ENCODE measurements at places on chromosomes 11 and 22.

DNA sequence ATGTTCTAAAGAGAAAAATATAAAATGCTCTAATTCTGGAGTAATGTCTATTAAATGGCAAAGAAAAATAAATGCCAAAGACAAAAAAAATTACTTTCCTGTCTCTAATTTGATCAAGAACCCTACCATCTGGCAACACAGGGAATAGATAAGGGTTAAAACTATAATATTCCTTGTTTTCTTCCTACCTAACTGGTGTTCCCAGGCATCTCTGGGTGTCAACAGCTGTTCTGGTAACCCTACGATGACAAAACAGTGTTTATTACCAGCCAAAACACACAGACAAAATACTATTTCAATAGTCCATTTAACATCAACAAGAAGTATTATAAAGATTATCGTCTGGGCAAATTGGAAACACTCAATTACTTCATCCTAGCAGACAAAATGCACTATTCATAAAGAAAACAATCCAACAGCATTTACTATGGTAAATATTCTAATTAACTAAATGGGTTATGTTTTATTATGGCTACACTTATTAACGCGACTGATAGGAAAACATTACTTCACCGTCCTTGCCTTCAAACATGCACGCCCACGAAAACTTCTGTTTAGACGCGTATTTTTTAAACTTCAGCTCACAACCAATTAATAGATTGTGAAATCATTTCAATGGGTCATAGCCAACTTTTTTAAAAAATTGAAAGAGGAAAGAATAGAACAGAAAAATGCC is 50.6 kb downstream of the LGR4 start:
- peak; percentile 23 for DNase-seq

GRCh38 chr11:5923794-5924193 is 18.3 kb upstream of the OR56A3 start:
- DNase-seq, result no peak

GRCh38 chr11:121930004-121930965 is 185.7 kb downstream of the BLID start:
- DNase-seq, result no peak

DNA sequence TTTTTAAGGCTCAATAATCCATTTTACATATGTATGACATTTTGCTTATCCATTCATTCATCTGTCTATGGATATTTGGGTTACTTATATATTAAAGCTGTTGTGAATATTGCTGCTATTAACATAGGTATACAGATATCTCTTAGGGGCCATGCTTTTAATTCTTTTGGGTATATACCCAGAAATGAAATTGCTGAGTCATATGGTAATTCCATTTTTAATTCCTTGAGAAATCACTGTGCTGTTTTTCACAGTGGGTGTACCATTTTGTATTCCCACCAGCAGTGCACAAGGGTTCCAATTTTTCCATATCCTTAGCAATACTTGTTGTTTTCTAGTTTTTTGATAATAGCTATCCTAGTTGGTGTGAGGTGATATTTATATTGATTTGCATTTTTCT is 19.0 kb downstream of the PRMT3 start:
- no peak for DNase-seq

GRCh38 chr11:17273668-17274282 is 2.8 kb upstream of the NUCB2 start:
- DNase-seq, result no peak

DNA sequence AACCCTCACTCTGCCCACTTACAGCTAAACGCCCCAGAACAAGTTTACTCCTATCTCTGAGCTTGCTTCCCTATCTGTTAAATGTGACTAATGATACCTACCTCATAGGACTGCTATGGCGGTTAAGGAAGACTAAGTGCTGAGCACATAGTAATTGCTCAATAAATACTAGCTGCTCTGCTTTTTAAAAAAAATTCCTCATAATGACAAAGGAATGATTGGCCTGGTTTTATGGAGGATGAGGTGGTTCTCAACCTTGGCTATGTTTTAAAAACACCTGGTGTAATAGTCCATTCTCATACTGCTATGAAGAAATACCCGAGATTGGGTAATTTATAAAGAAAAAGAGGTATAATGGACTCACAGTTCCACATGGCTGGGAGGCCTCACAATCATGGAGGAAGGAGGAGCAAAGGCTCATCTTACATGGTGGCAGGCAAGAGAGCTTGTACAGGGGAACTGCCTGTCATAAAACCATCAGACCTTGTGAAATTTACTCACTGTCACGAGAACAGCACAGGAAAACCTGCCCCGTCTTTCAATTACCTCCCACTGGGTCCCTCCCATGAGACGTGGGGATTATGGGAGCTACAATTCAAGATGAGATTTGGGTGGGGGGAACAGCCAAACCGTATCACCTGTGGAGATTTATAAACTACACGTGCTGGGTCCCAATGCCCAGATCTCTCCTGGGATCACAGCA is 127.2 kb upstream of the SYT13 start:
- no peak for DNase-seq

- DNase-seq, result no peak
Observed at GRCh38 chr11:250740-251299, 14.0 kb downstream of the PSMD13 start.
